ENCODE measurements at places on chromosomes 12 and 14.

DNA sequence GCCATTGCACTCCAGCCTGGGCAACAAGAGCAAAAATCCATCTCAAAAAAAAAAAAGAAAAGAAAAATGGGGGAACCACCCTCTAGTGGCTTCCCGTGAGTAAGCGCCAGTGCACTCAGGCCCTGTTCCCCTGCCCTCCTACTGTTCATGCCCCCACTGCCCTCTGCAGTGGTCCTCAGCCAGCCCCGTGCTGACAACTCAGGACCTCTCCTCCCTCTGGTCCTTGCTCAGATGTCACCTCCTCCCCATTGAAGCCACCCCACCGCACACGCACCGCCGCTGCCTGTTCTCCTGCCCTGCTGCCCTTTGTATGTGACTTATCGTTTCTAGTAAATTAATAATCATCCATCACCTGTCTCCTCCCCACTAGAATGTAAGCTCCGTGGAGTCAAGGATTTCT, 58.8 kb upstream of the DYNC1H1 start:
- DNase-seq: no peak

- no peak for DNase-seq
Observed at GRCh38 chr12:132550014-132550802, 60.2 kb downstream of the LRCOL1 start.

DNA sequence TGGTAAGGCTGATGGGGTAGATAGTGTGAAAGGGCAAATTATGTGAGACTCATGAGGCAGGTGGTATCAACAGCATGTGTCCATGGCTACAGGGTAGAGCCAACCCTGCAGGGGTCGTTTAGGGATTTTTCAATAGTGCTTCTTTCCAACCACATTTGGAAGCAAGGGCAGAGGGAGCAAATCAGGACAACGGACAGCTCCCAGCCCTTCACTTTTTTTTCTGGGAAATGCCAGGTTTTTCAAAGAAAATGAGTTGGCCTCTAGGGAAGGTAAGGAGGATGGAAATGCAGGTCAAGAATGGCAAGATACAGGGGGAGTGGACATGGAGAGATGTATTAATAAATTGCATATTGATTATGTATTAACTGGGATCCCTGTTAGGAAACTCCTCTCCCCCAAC, 4.9 kb upstream of the CMA1 start:
- no peak for DNase-seq

GRCh38 chr14:85943192-85943591, 413.2 kb downstream of the FLRT2 start:
- DNase-seq: no peak

GRCh38 chr12:94663702-94664101, 13.3 kb upstream of the TMCC3 start:
- DNase-seq: no peak

DNA sequence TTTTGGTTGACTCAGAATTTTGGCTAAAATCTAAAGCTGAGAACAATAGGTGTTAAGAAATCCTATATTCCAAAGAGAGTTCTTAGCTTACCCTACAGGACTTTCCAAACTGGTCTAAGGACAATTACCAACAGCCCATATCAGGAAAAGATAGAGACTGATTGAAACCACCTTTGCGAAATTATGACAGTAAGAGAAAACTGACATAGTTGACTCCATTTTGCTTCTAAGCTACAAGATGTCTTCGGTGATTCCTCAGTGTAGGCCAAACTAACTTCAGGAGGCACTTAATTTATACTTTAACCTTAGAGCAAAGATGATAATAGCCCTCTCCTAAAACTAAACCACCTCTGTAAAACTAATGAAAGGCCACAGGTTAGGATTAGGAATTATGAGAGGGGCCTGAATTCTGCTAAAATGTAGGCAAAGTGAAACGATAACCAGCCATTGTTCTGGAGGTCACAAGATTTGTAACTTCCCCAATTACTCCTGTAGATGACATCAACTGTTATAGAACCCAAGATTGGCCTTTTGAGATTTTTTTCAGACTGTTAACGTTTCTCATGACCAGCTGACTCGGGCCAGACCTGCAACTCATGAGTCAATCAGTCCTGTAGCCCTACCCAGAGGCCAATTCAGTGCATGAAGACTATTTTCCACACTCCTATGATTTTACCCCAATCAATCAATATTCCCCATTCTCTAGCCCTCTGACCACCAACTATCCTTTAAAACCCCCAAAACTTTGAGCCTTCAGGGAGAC, 43.0 kb downstream of the KLRG1 start:
- no peak for DNase-seq

All from HCEC 1CT (cell line).